ENCODE measurements at places on chromosomes 1 and 21.

- no peak for DNase-seq
Observed at GRCh38 chr1:227033880-227034279, 93.8 kb downstream of the COQ8A start.

DNA sequence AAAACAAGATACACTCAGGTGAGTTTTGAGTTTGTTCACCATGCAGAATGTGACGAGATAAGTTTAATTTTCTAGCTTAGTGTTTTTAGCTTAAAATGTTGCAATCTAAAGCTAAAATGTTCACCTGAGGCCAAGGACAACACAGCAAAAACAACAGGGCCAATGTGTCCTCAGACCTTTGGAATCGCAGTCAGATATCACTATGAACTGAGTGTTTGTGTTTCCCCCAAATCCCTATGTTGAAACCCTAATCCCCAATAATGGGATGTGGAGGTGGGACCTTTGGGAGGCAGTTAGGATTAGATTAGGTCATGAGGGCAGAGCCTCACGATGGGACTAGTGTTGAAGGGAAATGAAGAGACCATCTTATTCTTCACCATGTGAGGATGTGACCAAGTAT, 144.4 kb downstream of the GABPA start:
- DNase-seq, result no peak

- peak; percentile 7 for DNase-seq
Observed at GRCh38 chr1:35605071-35605866, 32.2 kb downstream of the TFAP2E start.

GRCh38 chr1:201983380-201983805, 945 bp downstream of the RNPEP start:
- no peak for DNase-seq

DNA sequence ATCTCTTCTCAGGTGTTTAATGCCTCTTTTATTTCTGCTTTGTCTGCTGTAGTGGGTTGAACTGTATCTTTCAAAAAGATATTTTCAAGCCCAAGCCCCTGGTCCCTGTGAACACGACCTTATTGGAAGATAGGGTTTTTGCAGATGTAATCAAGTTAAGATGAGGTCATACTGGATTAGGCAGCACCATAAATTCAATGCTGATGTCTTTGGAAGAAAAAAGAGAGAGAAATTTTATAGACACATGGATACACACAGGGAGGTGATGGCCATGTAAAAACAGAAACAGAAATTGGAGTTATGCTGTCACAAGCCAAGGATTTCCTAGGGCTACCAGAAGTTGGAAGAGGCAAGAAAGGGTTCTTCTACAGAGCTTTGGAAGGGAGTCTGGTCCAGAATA, 301.4 kb downstream of the KCTD3 start:
- no peak for DNase-seq

DNA sequence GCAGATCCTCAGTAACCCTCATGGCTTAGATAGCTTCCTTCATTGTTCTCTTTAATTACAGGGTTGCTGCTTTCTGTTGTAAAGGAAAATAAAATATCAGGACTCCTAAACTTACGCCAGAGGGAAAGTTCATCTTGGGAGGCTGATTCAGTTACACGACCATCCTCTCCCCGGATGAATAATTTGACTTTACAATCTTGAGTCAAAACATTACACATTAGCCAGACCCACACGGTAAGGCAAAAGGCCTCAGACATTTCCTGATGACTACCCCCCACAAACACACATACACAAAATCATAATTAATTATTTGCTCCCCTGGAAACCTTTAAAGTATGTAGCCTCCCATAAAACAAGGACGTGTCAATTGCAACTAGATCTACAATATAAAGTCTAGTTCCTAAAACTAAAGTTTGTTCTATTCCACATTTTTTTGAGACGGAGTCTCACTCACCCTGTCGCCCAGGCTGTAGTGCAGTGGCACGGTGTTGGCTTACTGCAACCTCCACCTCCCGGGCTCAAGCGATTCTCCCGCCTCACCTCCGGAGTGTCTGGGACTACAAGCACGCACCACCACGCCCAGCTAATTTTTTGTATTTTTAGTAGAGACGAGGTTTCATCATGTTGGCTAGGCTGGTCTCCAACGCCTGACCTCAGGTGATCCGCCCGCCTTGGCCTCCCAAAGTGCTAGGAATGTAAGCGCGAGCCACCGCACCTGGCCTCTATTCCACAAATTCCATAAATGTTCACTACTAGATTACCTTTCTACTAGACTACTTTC, 830 bp upstream of the PRDX1 start:
- DNase-seq, result peak; percentile 41

- no peak for DNase-seq
Observed at GRCh38 chr1:45008076-45008475, 3.0 kb downstream of the HECTD3 start.

GRCh38 chr1:43383449-43383848, 6.2 kb downstream of the MED8 start:
- no peak for DNase-seq

DNA sequence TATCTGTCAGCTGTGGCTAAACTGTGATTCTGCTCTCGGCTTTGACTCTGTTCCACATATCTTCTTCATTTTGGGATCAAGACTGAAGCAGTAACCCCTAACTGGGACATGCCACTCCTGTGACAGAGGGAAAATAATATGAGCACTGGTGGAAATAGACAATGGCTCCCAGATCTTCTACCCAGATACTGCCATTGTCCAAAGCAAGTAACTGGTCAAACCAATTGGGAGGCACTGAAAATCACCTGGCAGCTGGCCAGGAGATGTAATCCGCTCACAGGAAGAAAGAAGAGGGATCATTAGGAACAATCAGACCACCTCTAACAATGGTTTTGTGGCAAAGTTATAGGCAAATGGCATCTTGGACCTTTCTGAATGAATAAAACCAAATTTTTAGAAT, 10.7 kb downstream of the SNX7 start:
- no peak for DNase-seq

DNA sequence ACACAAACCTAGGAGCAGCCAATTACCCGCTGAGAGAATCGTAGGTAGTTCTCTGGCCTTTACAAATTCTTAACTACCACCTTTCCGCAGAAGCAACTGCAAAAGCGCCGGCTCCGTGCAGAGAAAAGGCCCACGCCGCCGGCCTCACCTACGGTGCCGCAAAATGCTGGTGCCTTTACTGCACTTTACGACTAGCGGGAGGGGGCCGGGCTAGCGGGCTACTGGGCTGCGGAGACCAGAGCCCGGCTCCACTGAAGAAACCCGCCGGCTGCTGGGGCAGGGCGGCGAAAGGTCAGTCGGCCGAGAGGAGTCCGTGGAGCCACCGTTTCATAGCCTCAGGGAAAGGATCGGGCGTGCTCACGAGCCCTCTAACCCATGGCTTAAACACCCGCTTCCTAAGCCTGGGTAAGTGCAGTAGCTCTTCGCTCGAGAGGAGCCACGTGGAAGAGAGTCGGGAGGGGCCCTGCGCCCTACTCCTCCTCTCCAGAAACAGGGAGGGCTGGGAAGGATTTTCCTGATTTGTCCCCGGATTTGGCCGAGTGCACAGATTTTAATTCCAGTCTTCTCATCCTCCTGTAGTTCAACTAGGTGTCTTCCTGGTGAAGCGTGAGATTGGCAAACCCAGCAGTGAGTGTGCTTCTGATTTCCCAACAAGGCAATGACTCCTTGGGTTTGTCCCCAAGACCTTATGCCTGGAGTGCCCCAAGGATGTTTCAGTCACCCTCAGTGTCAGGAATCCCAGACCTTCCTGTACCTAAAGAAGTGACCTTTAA, at the start of gene DPH5:
DPH5 (minus strand) TSS at position 128 of the 773 bp plus-strand sequence. CDS start 341 bp downstream, outside the sequence.
- peak; percentile 94 for DNase-seq

DNA sequence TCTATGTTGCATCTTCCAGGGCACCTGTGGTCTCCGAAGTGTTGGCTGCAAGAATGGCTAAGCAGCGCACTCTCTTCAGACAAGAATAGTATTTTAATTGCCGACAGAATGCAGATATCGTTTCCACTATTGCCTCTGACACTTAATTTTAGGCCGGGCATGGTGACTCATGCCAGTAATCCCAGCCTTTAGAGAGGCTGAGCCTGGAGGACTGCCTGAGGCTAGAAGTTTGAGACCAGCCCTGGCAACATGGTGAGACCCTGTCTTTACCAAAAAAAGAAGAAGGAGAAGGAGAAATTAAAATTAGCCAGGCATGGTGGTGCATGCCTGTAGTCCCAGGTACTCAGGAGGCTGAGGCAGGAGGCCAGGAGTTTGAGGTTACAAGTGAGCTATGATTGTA, 306.9 kb downstream of the KIF26B start:
- DNase-seq, result no peak
